ENCODE measurements at places on chromosomes 7 and 10.

GRCh38 chr7:123770378-123770777 is 21.6 kb upstream of the WASL start:
- DNase-seq = no peak

DNA sequence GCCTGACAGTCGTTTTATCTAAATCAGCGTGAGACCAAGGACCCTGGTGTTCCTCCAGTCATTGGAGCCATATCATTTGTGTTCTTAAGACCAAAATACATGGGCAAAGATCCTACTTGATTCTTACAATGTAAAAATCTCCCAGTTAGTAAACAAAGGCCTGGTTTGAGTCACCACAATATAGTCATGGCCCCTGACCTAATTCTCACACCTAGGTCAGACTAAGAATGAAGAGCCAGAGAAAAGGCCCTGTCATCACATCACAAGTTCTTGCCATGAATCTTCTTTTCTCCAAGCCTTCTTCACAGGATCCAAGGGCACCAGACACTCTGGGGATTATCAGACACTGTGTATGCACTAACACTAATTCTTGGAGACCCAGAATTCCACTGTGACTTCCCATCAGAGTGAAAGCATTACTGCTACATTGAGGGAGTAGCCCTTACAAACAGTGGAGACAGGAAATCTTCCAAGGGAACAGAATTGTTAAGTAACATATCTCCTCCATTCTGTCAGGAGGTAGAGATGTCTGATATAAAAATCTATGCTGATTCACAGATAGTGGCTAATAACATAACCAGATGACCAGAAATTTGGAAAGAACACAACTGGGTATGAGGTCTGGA is 7.6 kb upstream of the ERVW-1 start:
- DNase-seq = no peak

- no peak for DNase-seq
These were observed 44.2 kb downstream of the ARHGAP12 start for GRCh38 chr10:31884386-31884785.

DNA sequence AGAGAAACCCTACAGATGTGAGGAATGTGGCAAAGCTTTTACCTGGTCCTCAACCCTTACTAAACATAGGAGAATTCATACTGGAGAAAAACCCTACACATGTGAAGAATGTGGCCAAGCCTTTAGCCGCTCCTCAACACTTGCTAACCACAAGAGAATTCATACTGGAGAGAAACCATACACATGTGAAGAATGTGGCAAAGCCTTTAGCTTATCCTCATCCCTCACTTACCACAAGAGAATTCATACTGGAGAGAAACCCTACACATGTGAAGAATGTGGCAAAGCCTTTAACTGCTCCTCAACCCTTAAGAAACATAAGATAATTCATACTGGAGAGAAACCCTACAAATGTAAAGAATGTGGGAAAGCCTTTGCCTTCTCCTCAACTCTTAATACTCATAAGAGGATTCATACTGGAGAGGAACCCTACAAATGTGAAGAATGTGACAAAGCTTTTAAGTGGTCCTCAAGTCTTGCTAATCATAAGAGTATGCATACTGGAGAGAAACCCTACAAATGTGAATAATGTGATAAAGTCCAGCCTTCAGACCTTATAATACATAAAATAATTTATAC is 38.2 kb downstream of the ZNF679 start:
- DNase-seq = no peak

DNA sequence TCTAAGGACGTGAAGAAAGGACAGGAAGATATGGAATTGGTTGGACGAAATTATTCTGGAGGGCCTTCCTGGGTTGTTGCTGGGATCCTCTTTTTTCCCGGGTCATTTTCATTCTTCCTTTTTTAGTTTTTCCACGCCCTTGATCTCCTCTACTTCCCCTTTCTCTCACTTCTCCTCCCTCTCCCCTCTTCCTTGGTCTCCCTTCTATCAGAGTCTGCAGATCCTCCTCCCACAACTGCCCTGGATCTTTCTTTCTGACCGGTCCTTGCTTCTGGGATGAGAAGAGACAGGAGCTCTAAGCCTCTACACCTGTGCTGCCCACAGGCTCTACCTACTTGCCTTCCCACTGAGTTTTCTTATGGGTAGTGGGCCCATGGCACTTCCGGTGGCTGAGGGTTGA is 103.7 kb upstream of the RELN start:
- DNase-seq = no peak

DNA sequence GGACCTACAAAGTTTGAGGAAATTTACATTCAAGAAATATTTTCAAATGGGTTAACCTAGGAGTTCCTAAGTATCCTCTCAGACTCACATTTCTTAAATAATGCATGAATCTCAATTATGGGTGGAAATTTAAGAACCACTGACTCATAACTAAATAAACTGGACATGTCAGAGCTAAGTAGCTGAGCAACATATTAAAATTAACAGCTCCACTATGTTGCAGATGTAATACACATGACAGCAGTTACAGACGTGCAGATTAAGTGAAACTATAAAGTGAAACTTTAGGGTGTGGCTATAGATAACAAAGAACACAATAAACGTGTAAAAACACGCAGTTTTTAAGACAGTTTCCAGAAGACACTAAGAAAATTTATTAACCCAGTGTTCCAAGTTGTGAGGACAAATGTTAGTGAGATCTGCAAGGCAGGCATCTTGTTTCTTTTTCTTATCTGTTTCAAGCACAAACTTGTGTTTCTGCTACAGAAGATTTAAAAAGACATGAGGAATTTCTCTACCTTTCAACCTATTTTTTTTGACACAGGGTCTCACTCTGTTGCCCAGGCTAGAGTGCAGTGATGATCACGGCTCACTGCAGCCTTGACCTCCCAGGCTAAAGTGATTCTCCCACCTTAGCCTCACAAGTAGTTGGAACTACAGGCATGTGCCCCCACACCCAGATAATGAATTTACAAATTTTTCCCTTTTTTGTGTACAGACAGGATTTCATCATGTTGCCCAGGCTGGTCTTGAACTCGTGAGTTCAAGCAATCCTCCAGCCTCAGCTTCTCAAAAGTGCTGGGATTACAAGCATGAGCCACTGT is 25.3 kb downstream of the DNMBP start:
- no peak for DNase-seq

DNA sequence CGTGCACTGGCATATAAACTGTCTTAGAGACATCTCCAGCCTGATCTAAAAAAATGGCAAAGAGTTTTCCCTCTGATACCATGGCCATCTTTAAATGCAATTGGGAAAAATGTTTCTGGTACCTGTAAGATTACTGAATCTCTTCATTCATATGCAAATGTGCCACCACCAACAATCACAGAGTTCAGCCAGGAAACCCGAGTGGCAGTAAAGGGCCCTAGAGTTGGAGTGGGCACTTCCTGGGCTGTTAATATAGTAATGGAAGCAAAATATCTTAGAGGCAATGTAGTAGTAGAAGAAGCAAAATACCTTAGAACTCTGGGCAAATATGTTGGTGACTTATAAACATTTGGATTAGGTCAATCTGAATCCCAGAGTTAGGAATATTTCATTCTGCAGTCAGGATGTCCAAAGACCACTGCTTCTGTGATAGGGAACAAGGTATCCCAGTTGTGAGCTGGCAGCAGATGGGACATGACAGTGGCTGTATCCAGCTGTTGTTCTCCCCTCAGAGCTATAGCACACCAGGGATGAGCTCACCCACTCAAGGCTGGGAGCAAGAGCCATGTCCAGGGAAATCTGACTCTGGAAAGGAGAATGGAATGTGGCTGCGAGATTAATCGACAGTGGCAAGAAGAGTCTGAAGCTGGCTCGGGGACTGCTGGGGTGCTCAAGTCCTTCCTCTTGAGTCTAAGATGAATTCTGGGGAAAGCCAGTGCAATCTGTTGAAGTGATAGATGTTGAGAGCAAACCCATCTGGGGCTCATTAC is 332.1 kb downstream of the PHTF2 start:
- DNase-seq = no peak

All from stimulated activated CD4-positive, alpha-beta T cell treated with anti-CD3 and anti-CD28 coated beads, TNF-alpha, amount 100 ng/mL, for 24 hours (primary cell).